ENCODE measurements at places on chromosomes 1 and 21. TPM values are rescaled to one million over a fixed set of nuclear protein-coding genes. Genes with fewer than 3 reads are reported as not detected.
A peak's percentile ranks its signal among the peaks of the same experiment; 100 is the strongest.

DNA sequence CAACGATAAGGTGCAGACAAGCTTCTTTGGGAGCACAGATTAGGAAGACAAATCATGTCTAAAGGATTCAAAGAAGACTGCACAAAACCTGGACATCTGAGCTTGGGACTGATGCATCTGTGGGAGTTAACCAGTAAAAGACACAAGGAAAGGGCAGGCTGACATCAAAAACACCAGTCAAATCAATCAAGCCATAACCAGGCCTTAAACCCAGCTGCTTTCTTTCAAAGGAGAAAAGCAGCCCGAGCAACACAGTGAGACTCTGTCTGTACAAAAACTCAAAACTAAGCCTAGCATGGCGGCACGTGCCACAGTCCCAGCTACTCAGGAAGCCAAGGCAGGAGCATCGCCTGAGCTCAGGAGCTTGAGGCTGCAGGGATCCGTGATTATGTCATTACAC lies 411.6 kb downstream of the SMYD3 start:
- DNase-seq = no peak

Gene PHF13
- total RNA-seq = 9.0 TPM

Gene HPDL
- 0.27 TPM for total RNA-seq

DNA sequence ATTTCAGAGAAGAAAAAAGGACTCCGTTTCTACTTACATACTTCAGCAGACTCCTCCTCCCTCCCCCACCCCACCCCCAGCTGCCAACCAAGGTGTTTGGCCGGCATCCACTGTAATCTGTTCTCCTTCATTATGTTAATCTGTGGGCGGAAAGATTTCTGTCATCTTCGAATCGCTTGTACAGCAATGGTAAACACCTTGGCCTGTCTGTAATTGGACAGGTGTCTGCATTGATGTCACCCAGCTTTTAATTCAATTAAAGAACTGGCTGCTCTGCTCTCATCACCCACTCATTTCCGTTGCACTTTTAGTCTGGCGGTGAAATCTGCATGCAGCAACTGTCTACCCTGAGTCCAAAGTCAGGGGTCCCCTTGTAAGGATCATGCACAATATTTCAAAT lies 368.6 kb downstream of the USH2A start:
- no peak for DNase-seq

DNA sequence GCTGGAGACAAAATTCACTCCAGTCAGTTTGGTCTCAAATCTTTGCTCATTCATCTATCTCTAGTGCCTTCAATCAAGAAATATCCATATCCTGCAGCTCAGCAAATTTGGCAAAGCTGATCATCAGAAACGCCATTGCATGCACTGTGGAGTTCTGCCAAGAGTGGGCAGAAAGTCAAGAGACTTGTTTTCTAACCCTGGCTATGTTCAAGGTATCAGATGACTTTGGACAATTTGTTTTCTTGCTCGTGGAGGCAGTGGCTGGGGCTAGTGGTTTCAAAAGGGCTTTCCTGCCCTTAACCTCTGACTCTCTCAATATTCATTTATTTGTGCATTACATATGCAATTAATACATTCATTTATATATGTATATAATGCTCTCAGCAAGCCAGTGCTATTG lies 12.8 kb upstream of the LRRC52 start:
- DNase-seq = peak; percentile 31

DNA sequence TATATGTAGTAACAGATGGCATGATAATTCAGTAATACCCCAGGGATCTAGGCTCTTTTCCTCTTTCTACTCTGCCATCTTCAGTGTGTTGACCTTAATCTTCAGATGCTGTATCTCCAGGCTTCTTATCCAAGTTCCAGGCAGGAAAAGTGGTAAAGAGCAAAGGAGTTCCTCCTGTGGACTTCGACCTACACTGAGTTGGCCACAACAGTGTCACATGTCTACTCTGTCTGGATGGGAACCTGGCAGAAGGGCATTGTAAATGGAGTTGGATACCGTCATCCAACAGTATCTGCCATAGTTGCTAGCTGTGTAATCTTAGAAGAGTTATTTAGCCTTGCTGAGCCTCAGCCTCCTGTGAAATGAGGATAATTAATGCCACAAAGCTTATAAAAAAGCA lies 21.9 kb downstream of the IL23R start:
- DNase-seq = no peak

Gene UHMK1
- 26.0 TPM for total RNA-seq

DNA sequence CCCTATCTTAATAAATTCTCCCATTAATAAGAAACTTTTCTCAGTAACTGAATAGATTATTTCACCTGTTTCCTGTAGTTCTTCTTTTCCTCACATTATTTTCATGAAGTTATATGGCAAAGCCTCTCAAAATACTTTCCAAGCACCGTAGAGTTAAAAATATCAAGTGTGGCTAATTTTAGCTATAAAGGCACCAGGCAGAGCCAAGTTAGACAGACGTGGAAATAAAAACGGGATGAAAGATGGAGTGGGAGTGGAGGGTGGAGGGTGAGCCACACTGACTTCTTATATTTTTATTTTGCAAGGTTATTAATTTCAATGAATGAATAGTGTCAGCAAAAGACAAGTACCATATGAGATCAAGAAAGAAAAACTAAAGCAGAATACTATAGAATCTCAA lies 71.7 kb downstream of the ENAH start:
- no peak for DNase-seq

Gene MYOG
- total RNA-seq = not detected

Gene BRDT
- total RNA-seq = not detected

- peak; percentile 55 for DNase-seq
Observed at GRCh38 chr1:1946540-1946939, 27.5 kb upstream of the TMEM52 start.

DNA sequence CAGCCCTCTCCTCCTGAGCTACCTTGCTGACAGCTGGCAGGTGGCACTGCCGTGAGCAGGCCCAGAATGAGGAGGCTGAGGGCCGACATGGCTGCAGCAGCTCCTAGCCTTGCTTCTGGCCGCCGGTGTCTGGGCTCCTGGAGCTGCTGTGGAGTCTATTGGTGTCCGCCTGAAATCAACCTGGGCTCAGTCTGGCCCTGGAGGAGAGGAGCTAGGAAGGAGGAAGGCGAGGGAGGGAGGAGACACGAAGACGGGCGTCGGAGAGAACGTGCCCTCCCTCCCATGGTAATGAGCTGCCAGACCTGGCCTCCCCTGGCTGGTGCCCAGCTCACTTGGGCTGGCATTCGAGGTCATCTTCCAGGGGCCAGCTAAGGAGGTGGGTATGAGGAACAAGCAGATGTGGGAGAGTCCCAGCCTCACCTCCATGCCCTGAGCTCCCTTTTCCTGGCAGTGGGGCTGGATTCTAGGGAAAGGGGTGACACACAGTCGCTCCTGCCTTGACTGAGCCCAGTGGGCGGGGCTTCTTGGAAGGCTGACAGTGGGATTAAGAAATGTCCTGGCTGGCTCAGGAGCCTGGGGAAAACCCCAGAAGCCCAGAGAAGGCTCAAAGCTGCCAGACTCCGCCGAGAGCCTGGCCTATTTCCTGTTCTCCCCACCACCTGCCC lies at the start of gene PDZK1IP1:
Gene PDZK1IP1, minus strand, starts transcription at position 193 of the 665 bp plus-strand sequence. Its CDS starts 104 bp downstream, at position 89.
- peak; percentile 89 for DNase-seq

DNA sequence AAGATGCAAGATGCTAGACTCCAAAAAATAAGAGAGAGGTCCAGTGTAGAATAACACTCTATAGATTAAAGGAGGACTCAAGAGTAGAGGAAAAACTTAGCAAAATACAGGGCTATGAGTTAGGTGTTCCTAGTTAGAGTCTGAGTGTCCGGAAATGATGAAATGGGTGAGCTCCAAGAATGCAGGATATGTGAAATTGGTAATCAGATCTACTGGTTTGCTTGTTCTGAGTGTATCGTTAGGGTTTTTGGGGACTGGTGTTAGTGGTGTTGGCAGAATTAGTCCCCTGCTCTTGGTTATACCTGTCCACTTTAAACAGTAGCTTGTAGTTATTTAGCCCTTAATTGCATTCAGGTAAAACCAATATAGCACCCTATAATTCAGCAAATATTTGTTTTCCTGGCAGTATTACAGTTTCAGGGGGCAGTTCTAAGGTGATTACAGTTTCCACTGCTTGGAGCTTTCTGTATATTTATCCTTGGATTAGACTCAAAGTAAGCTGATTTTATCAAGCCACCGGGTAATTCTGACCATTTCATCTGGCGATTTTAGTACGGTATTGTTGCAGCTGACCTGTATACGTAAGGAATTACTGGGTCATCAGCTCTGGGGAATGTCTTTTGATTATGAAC lies 332.7 kb downstream of the CHRM3 start:
- no peak for DNase-seq

Gene NTNG1
- 1.2 TPM for total RNA-seq

Gene AMY1C
- not detected for total RNA-seq

Gene TRMT1L
- 16.6 TPM for total RNA-seq

DNA sequence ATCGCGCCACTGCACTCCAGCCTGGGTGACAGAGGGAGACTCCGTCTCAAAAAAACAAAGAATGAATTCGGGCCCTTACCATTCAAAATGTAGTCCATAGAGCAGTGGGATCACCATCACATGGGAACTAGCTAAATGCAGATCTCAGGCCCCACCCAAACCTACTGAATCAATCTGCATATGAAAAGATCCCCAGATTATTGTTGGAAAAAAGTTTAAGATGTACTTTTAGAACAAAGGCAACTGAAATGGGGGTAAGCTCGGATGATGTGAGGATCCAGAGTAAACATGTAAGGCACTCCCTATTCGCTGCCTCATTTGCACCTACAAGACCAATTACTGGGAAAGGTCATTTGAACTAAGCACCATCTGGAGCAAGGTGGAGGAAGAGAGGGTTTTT lies 803 bp upstream of the FLAD1 start:
- no peak for DNase-seq

DNA sequence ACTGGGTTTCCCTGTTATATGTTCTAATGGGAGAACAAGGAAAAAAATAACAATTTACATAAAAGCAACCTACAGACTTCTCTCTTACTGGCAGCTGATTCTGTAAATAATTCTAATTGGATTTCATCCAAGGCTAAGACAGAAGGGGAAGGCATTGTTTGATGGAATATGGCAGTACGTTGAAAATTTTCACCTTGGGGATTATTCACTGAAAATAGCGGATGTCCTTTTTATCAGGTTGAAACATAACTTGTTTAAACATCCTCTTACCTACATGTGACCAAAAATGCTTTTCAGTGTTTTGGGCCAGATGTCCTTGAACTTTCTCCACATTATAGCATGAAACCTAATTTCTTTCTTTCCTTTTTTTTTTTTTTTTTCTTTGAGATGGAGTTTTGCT lies 24.9 kb downstream of the TSNAX start:
- no peak for DNase-seq

DNA sequence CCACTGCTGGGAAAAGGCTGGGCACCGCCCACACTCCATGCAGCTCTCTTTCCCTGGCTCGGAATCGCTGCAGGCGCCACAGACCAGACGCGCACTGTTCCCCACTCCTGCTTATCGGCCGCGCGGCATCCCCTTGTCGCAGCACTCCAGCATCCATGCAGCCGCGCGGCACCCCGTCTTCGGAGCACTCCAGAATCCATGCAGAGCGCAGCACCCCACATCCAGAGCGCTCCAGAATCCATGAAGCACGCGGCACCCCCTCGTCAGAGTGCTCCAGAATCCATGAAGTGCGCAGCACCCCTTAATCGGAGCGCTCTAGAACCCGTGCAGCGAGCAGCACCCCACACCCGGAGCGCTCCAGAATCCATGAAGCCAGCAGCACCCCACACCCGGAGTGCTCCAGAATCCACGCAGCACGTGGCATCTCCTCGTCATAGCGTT lies 9.5 kb downstream of the TFF3 start:
- no peak for DNase-seq

GRCh38 chr1:30933874-30934252 lies 25.3 kb upstream of the SDC3 start:
- DNase-seq = no peak

DNA sequence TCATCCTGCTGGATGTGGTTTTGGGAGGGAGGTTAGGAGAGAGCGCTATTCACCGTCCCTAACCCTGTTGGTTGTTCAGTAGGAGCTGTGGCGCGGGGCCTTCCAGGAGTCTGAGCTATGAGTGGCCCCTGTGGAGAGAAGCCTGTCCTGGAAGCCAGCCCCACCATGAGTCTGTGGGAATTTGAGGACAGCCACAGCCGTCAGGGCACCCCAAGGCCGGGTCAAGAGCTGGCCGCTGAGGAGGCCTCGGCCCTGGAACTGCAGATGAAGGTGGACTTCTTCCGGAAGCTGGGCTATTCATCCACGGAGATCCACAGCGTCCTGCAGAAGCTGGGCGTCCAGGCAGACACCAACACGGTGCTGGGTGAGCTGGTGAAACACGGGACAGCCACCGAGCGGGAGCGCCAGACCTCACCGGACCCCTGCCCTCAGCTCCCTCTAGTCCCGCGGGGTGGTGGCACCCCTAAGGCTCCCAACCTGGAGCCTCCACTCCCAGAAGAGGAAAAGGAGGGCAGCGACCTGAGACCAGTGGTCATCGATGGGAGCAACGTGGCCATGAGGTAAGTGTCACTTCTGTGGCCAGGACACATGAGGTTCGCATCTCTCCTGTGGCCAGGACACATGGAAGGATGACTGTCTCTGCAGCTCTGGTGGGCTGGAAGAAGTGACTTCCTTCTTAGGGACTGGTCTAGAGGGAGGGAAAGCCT lies 1.2 kb downstream of the ZC3H12A start:
- no peak for DNase-seq

Gene G0S2
- total RNA-seq = 220 TPM

Gene KIF26B
- total RNA-seq = 0.12 TPM

DNA sequence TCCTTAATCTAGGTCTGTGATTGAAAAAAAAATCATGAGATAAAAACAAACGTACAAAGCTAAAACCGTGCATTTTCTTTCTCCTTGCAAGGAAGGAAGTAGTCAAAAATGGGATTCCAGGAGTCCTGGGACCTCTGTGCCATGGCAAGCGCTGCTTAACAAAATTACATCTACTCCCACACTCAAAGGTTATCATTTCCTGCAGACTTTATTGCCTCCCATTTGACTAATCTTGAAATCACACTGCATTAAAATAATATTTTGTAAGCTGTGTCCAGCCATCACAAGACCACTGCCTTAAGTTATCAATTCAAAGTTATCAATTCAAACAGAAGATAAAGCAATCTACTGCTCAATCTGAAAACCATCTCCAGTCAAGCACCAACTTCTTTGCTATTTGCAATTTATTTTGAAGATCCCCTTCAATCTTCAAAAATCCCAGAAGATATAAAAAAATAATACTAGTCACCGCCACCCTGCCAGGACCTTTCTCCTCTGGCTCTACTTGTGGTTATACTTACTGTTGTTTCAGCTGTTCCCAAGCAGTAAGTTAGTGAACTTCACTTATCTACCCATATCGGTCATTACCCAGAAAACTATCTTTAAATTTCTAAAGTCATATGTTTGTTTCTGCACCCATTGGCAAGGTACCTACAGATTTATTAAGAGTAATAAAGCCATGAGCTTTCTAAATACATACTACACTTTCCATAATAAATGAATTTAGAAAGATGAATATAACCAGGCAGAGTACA lies 38.1 kb upstream of the RAP1GAP start:
- DNase-seq = no peak

DNA sequence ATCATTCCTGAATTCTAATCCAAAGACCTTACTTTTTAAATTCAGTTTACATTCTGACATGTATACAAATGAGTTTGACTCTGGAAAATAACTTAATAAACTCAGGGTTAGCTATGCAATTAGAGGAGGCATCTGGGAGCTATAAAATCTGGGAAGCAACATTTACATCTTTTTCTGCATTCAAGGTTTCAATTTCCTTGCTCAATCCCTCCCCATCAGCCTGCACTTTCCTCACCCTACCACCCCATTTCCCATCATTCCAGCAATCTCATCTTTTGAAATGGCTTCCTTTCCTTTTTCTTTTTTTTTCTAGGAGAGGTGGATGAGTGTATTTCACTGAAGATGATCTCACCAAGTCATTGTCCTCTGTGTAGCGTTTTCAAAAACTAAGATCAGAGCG lies 65.3 kb upstream of the BEND5 start:
- DNase-seq = no peak

GRCh38 chr1:6526316-6526715 lies 28.0 kb downstream of the NOL9 start:
- DNase-seq = no peak

Measured in left cardiac atrium (tissue), 4 donors.